AG10803 (cell line): ENCODE measurements at places on chromosomes 6 and 20.

DNA sequence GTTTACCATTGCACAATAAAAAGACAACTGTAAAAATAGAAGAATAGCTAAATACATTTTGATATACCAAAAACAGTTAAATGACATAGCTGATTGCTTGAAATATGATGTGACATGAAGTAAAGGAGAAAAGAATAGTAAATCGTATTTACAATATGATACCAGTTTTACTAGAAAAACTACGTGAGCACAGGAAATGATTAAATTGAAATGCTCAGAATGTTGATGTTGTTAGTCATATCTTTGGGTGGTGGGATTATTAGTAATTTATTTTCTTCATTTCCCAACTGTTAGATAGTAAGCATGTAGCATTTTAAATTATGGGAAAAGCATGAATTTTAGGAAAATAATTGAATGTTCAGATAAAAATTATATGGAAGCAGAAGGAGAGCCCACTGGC, 268.3 kb upstream of the TAB2 start:
- no peak for DNase-seq

DNA sequence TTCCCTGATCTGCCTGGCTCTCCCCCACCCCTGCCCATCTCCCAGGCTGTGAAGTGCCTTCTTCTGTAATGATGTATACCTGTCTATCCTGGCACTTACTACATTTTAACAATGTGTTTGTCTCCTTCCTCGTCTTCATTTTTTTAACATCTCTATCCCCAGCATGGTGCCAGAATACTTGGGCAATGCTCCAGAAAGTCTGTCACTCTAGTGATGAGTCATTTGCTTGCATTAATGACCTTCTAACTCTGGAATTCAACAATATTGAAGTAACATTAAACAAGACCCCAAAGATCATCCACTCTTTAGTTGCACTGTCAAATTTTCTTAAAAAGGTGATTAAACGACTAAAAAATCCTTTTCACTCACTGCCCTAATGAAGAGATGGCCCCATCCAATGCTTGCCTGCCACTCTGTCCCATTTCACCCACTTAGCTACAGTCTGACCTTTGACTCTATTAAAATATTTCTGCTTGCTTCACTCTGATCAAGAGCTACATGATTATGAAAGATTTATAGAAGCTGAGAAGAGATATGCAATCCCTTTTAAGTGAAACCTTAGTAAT, 7.7 kb upstream of the KLHL31 start:
- DNase-seq, result peak; percentile 46

- no peak for DNase-seq
These were observed 155.4 kb downstream of the DLL1 start for GRCh38 chr6:170135461-170135820.

DNA sequence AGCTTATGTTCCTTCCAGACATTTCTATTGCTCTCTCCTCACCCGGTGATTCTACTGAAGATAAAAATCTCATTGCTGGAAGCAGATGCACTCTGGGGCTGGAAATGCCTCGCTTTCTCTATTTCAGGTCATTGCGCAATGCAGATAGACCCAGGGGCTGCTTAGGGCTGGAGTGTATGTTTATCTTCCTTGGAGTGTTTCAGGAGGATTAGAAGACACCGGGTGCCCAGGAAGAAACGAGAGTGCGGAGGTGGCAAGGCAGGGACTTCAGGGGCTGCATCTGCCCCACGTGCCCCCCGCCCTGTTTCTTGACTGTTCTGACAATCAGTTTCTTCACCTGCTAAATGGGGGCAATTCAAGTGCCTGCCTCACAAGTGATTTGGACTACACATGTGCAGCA, 45.6 kb upstream of the IYD start:
- no peak for DNase-seq

DNA sequence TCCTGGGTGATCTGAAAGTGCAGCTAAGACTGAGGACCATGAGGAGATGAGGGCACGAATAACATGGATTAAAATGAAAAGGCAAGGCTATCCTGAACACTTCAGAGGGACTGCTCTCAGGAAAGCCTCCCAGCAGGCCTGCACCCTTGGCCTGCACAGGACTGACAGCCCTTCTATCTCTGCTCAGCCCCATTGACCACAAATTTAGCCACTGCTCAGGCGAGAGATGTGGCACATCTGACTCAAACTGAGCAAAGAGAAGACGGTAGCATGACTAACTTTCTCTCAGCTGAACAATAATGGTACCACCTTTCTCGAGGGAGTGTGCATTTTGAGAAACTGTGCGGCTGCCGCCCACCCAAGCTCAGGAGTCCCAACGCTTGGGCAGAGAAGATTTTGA, 257.5 kb downstream of the ADGB start:
- no peak for DNase-seq

GRCh38 chr6:131182991-131183425, 47.7 kb downstream of the AKAP7 start:
- DNase-seq, result peak; percentile 52

DNA sequence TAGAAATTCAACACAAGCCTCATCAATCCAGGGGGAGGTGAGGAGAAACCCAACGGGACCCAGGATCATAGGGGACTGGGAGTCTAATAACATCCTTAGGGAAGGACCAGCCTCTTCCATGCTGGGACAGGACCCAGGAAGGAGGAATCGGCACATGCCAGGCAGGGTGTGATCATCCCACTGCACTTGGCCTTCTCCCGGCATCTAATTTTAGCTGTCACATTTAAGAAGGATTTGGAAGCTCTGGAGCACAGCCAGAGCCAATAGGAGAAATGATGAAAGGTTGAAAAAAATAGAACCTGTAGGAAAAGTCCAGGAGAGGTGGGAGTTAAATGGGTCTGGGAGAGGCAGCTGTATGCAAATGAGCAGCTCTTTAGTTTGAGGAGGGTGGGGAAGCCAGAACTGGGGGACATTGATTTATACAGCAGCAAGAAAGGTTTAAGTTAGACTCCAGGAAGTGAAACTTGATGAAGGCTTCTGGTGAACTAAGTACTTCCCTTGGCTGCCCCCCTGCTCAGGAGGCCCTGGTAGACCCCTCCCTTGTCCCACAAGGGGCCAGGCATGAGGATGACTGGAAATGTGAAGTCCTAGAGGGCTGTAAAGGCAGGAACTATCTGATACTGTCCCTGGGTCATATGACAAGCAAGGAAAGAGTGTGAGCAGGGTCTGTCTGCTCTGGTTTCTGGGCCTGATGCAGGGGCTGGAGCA, 260.3 kb downstream of the LRFN2 start:
- no peak for DNase-seq

DNA sequence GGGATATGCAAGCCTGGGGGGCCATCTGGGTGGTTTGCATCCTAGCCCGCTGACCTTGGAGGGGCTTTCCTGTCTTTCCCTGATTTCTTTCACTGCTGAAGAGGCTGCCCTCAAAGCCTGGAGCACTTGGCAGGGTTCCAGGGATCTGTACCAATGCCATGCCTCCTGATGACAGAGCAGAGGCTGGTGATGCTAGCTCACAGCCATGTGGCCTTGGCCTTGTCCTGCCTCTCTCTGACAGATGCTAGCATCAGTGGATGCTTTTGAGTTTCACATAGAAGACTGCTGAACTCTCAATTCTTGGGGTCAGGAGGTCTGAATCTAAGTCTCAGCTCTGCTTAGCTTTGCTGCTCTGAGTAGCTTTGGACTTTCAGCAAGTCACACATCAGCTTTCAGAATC, 21.9 kb upstream of the RREB1 start:
- DNase-seq, result peak; percentile 21

- DNase-seq, result no peak
These were observed 99.7 kb downstream of the EYA2 start for GRCh38 chr20:46994341-46994740.

GRCh38 chr20:1867495-1868260, 27.5 kb upstream of the SIRPA start:
- DNase-seq, result peak; percentile 44

- no peak for DNase-seq
These were observed 1108.2 kb upstream of the GJE1 start for GRCh38 chr6:141024526-141024925.

GRCh38 chr20:5642155-5642981, 107.8 kb upstream of the SHLD1 start:
- peak; percentile 94 for DNase-seq

DNA sequence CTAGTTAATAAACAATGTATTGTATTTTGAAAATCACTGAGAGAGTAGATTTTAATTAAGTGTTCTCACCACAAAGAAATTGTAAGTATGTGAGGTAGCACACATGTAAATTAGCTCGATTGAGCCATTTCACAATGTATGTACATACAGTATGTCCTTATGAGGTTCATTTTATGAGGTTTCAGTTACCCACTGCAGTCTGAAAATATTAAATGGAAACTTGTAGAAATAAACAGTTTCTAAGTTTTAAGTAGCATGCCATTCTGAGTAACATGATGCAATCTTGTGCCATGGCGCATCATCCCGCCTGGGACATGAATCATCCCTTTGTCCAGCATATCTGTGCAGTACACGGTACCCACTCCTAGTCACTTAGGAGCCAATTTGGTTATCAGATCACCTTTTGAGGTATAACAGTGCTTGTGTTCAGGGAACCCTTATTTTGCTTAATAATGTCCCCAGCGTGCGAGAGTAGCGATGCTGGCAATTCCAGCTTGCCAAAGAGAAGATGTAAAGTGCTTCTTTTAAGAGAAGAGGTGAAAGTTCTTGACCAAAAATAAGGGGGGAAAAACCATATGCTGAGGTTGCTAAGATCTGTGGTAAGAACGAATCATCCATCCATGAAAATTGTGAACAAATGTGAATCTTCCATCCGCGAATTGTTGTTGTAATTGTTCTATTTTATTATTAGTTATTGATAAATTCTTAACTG, 64.7 kb downstream of the KCNS1 start:
- DNase-seq, result peak; percentile 68

GRCh38 chr6:114793428-114793827, 450.6 kb upstream of the HS3ST5 start:
- DNase-seq, result no peak

GRCh38 chr6:158686791-158687381, 37.0 kb downstream of the SYTL3 start:
- no peak for DNase-seq

- DNase-seq, result no peak
These were observed 2.3 kb upstream of the MAS1L start for GRCh38 chr6:29490055-29490454.

DNA sequence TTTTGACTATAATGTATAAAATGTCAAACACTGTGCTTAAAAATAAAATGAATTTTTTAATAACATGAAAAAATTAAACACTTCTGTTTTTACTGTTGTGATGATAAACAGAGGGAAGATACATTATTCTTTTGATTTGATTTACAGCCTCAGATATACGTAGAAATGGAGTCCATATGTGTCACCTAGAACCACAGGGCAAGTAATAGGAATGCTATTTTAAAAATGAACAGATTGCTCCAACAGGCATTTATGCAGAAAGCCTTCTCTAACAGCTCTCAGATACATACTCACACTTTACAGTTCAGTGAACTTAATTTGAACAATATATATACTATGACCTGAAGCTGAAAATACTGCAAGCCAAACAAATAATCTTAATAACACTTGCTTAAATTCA, 1551.0 kb downstream of the GRIK2 start:
- no peak for DNase-seq

- no peak for DNase-seq
These were observed 82.2 kb downstream of the BACH2 start for GRCh38 chr6:90214461-90214860.

GRCh38 chr6:149484733-149485700, at the start of gene ZC3H12D:
ZC3H12D (minus strand) TSS chr6:149485014; CDS start chr6:149474543, 10,471 bp downstream.
- DNase-seq, result peak; percentile 16

GRCh38 chr6:85594197-85594930, 706 bp upstream of the SNX14 start:
- peak; percentile 9 for DNase-seq

- DNase-seq, result no peak
These were observed 25.6 kb upstream of the SLPI start for GRCh38 chr20:45279992-45280391.

DNA sequence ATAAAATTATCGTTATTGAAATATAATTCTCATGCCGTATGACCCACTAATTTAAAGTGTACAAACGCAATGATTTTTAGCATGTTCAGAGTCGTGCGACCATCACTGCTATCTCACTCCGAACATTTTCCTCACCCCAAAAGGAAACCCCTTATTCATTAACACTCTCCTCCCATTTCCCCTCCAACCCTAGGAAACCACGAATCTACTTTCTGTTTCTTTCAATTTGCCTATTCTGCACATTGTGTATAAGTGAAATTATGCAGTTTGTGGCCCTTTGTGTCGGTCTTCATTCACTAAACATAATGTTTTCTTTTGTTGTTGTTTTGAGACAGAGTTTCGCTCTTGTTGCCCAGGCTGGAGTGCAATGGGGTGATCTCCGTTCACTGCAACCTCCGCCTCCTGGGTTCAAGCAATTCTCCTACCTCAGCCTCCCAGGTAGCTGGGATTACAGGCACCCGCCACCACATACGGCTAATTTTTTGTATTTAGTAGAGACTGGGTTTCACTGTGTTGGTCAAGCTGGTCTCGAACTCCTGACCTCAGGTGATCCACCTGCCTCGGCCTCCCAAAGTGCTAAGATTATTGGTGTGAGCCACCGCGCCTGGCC, 99.7 kb upstream of the ZNF217 start:
- DNase-seq, result no peak

GRCh38 chr6:49890988-49891387, 24.7 kb upstream of the CRISP1 start:
- DNase-seq, result no peak

GRCh38 chr20:51661609-51662178, 106.5 kb downstream of the ATP9A start:
- peak; percentile 53 for DNase-seq

GRCh38 chr6:146574211-146574610, 24.6 kb upstream of the ADGB start:
- no peak for DNase-seq

DNA sequence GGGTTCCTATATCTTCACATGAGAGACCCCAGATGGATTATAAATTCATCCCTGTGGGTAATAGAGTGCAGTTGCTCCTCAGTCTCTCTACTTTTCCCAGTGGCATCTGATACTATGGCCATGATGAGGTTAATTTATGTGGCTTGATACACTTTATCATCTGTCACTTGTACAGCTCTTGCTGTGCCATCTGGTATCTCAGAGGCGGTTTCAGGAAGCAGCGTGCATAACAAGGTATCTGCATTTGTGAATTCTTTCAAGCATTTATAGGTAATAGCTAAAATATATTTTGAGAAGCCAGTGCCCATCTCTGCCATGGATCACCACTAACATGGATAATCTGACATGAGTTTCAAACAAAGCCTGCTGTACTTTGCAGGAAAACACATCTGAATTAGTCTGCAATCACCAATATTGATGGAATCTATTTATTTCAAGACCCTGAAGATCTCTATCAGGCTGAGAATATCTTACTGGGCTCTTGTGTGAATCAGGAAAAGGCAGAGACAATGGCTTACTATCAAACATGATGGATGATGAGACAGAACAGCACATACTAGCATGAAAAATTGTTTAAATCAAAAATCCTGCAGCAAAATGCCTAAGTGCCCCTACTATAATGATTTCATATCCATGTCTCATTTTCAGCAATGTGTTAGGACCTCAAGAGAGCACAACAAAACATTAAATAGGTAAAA, 548.7 kb upstream of the MAP3K7 start:
- no peak for DNase-seq
